ENCODE measurements at places on chromosomes 1 and 21.

- no peak for DNase-seq
These were observed 15.9 kb downstream of the RNPC3 start for GRCh38 chr1:103541431-103541830.

- DNase-seq: no peak
These were observed 103.9 kb downstream of the TGFBR3 start for GRCh38 chr1:91781901-91782622.

DNA sequence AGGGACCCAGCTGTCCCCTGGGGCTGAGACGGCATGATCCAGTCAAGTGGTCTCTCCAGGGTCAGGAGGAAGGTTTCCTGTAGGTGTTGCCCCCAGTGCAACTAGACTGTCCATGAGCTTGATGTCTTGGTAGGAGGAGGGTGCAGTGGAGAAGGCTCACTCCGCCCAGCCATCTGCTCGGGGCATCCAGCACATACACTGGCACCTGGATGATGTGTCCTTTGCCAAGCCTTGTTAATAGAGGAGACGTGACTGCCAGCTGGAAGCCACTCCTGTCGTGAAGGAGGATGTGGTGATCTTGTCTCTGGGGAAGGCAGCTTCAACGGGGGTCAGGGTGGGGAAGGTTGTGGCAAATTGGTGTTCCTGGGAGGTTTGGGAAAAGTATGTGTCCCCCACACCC, 6.2 kb downstream of the DISP3 start:
- DNase-seq: no peak

GRCh38 chr1:208089149-208089548, 155.0 kb downstream of the PLXNA2 start:
- no peak for DNase-seq

- no peak for DNase-seq
These were observed 509.0 kb upstream of the CXADR start for GRCh38 chr21:17003763-17004373.

GRCh38 chr1:93579891-93580290, 101.7 kb downstream of the BCAR3 start:
- no peak for DNase-seq

GRCh38 chr1:90201467-90202358, 206.8 kb downstream of the ZNF326 start:
- DNase-seq: no peak

DNA sequence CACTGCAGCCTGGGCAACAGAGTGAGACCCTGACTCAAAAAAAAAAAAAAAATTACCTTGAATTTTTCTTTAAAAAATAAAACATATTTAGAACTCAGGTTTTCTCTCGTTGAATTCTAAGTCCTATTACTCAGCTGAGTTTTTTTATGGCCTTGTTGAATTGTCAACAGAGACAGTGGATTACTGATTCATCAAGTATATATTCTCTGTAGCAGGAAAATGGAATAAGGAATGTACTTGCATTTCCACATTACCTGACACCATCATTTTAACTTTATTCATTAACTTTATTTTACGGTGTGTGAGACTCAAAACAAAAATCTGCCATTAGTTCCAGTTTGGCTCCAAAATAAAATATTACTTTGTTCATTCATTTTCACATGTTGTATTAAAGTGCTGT, 53.8 kb upstream of the APP start:
- DNase-seq: no peak

- no peak for DNase-seq
These were observed 235.2 kb downstream of the KCNT2 start for GRCh38 chr1:196372896-196373536.

DNA sequence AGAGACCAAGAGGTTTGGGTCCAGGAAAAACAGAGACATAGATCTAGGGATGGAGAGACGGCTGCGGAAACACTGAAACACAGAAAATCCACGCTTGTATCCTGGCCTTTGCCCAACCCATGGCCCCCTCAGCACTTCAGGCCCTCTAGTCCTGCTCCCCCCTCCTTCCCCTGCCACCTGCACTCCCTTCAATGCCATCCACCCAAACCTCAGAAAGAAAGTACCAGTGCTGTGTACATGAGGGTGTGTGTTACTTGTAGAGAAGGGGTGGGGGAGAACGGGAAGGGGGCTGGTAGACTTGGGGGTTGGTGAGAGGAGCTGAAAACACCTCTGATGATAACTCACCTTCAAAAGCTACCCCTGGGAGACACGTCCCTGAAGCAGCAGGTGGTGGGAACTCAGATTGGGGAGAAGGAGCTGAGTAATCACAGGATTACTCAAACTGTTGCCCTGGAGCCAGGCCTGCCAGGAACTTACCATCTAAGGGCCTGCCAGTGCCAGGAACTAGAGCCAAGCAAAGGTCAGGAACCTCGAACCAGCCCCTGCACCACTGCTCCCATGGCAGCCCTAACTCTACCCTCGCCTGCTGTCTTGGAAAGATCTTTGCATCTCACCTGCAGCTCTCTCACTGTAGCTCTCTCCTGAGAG, 11.5 kb downstream of the RORC start:
- no peak for DNase-seq

- DNase-seq: no peak
These were observed 18.4 kb upstream of the COL6A2 start for GRCh38 chr21:46079352-46080170.

DNA sequence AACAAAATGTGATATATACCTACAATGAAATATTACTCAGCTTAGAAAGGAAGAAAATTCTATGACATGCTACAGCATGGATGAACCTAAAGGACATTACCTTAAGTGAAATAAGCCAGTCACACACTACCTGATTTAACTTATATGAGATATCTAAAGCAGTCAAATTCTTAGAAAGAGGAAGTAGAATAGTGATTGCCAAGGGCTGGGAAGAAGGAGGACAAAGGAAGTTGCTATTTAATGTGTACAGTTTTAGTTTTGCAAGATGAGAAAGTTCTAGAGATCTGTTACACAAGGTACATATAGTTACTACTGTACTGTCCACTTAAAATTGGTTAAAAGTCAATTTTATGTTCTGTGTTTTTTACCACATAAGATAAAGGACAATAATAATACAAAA, 87.5 kb upstream of the KCTD3 start:
- DNase-seq: no peak

DNA sequence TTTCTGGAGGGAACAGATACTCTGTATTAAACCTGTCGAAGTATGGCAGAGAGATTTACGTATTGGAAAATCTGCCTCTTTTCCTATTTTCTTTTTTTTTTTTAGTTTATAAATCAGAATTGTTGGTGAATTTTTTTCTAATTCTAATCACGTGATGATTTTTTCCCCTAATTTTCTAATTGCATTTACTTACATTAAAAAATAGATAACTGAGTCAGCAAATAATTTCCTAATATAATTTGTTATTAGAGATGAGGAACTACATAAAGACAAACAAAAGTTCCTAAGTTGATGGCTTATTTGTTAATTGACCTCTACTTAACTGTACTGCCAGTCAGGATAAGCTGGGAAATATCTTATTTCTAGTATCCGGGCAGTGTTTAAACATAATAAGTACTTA, 34.6 kb downstream of the SNX7 start:
- no peak for DNase-seq

DNA sequence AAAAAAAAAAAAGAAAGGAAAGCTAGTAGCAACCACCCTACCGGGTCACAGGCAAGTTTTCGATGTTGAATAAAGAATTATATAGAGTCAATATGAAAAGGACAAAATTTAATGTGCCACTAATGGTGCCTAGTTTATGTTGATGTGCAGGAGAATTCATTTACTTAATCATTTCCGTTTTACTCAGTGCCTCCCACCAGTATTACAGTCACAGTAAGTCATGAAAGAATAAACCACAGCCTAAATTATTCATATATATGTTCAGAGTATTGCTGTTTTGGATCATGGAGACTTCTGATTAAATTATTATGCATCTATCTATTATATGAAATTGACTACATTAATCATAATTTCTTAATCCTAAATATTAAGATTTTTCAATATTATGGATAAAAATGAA, 35.3 kb downstream of the FNBP1L start:
- no peak for DNase-seq

DNA sequence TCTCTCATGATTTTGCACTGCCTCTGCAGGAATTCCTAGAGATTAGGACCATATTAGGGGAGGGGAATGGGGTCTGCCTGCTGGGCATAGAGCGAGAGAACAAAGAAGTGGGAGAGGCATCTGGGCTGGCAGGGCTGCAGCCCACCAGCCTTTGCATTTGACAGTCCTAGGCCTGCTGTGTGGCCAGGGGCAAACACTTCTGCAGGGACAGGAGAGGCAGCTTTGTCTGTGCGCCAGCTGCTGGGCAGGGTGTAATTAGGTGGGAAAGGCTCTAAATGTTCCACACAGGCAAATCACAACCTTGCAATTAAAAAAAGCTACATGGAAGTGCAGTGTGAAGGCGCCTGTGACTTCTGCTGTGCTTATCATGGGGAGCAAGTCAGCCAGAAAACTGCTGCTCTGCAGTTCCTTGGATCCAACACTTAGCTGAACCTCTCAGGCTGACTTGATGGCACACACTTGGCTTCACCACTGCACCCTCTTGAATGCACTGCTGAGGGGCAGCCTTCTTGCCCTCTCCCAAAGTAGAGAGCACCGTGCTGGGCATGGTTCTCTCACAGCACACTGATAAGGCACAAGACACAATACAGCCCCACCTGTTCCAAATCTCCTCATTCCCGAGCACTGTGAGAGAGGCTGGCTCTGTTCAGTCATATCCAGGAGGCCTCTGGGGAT, 73.6 kb upstream of the TLR5 start:
- DNase-seq: no peak

DNA sequence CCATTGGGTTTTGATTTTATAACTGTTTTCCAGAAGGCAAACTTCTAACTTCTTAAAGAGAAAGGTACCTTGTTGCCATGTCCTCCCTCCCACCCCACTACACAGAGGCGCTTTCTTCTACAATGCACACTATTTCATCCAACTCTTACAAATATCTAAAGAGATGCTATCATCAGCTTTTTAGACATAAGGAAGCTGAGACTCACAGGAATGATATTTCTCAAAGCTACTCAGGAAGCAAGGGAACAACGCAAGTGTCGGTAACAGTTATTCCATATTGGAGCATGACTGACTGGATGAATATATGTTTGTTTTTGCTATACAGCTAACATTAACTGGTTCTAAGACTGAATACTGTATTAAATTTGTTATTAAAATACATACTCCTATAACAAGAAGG, 318.0 kb downstream of the SMYD3 start:
- no peak for DNase-seq

DNA sequence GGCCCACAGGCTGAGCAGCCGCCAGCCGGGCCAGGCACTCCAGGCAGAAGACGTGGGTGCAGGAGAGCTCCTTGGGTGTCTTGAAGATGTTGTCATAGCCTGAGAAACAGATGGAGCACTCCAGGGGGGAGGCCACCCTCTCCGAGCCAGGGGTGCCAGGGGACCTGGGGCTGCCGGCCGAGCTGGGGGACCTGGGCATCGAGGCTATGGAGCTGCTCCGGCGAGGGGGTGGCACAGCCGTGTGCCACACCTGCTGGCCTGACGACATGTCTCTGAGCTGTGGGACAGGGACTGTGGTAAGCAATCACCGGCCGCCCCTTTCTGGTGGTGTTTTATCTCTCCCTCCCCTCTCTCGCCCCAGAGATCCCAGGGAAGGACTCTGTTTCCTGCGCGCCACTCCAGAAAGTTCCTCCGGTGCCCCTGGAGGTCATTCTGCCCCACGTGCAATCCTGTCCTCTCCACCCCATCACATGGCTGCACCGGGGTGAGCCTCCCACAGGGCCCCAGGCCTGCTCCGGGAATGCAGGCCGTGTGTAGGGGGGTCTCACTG, 1.7 kb downstream of the RNF223 start:
- DNase-seq: no peak

DNA sequence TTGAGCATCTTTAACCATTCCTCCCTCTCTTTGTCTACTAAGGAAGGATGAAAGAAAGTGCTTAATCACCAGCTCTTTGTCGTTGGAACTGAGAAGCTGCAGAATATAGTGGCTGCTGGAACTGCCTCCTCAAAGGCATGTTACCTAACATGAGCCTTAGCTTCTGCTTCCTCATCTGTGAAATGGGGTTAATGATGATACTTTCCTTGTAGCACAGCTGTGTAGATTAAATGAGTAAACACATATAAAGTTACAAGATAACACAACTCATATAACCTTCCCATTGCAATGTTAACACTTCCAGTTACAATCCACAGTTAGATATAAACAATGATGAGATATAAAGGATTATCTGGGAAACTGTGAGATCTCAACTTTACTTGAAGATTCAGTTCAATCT, 48.4 kb upstream of the ZNF326 start:
- DNase-seq: no peak

GRCh38 chr1:71428029-71428428, 347.2 kb upstream of the ZRANB2 start:
- no peak for DNase-seq

DNA sequence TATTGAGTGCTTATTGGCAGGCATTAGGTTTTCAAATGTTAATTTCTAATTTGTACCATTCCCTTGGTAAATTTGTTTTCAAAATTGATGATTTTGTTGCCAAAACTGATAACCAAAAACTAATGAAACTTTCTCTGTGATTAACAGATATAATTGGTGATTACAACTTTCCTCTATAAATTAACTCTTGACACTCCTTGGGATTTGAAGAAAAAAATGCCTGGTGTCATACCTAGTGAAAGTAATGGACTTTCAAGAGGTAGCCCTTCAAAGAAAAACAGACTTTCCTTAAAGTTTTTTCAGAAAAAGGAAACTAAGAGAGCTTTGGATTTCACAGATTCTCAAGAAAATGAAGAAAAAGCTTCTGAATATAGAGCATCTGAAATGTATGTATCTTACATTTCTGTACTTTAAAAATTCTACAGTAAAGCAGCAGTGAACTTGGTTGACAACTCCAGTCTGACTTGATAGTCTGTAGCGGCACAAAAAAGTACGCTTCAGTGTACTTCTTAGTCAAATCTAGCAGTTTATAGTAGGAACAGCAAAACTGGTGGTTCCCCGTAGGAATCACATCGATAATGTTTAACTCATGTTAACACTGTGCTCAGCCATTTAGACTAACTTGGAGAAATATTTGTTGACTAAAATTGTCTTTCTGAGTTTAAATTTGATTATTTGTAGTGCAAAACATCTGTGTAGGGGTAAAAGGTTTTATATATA, 3.0 kb downstream of the USP1 start:
- no peak for DNase-seq

GRCh38 chr1:109625601-109626560, 6.2 kb downstream of the AMPD2 start:
- DNase-seq: no peak

DNA sequence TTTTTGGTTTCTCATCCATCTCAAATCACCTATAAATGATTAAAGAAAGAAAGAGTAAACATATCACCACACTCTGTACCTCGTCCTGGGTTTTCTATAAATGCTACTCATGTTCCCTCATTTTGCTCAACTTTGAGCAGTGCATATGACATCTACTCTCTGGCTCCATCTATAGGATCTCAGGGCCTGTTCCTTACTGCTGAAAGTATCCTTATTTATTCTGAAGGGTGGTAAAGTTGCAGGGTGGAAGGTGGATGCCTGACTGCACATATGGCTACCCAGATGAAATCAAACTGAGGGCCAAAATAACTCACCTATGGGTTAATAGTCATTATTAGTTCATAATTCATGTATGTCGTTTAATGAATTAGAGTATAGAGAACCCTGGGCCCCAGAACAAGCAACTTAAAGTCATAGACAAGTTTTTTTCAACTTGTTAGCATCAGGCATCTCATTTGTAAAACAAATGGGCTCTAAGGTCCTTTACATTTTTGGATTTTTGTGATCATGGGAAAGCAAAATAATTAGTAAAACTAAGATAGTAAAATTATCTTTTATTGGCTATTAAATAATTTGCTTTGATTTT, 46.5 kb downstream of the NCF2 start:
- DNase-seq: no peak
